Stimulated activated CD8-positive, alpha-beta memory T cell treated with anti-CD3 and anti-CD28 coated beads, Interleukin-2, amount 100 ng/mL, for 1 hour (primary cell): ENCODE measurements at places on chromosomes 12 and 14.
A peak's percentile ranks its signal among the peaks of the same experiment; 100 is the strongest.

DNA sequence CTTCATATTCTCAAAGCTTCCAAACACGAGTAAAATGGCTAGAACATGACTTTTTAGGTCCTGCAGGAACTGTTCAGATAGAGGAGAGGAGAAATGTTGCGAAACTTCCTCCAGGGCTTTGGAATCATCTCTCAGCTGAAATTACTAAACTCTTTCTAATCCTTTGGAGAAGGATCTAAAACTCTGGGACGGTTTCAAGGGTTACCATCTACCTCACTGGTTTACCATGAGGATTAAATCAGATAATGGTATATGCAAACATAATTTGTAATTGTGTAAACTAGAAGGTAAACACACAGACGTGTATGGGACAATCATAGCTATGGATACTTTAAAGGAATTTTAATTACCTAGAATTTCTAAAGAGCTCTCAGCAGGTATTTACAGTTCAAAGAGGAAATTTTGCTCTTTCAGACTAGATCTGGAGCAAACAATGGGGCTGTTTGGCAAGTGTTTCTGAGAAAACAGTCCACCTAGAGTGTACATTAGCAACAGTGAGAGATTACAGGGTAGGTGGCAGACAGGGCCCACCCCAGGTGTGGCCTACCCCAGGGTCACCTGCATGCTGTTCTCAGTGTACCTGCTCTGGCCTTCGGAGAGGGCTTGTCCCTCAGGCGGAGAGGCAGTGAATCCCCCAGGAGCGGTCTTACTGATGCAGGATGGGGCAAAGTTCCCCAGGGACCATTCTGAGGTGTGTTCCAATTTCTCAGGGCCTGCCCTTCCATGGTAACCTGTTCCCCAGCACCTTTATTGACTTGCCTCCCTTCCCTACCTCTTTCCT lies 124.7 kb upstream of the MAX start:
- no peak for DNase-seq

DNA sequence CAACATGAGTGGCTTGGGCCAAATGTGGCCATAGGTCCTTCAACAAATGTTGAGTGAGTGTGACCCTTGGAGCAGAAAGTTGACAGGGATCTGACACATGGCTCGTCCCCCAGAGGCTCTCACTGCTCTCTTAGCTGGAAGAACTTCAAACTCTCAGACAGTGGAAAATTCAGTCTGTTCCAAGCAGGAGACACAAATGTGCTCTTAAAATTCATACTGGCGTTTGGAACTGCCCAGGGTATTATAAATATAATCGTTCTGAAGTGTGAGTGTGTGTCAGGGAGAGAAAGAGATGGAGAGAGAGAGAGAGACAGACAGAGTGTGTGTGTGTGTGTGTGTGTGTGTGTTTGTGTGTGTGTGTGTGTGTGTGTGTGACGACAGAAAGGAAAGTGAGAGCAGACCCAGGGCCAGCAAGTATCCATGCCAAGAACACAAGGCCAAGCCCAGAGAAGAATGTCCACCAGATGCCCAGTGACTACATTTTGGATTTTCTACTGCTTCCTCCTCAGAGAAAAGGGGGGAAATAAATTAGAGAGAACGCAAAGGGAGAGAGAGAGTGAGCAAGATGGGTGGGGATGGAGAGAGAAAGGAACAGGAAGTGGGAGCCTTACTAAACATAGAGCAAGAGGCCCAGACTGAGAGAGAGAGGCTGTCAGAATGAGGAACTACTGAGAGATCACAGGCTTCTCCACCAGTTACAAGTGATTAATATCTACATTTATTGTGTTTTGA lies 193.6 kb upstream of the NUDT4 start:
- DNase-seq = no peak

- no peak for DNase-seq
Observed at GRCh38 chr14:49972823-49973222, 79.9 kb downstream of the ARF6 start.

GRCh38 chr14:101840649-101841369 lies 79.3 kb downstream of the PPP2R5C start:
- no peak for DNase-seq

DNA sequence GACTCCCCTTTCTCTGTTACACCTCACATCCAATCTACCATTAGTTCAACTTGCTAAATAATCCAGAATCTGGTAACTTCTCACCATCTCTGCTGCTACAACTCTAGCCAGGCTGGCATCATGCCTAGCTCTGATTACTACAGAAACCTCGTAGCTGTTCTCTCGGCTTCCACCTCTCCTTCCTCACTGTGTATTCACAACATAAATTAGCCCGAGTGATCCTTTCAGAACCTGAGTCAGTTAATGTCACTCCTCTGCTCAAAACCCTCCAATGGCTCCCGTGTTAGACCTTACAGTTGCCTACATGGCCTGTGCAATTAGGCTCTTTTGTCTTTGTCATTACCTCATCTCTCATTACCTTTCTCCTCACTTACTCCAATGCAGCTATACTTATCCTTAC lies 139.4 kb downstream of the PDE3A start:
- DNase-seq = no peak

DNA sequence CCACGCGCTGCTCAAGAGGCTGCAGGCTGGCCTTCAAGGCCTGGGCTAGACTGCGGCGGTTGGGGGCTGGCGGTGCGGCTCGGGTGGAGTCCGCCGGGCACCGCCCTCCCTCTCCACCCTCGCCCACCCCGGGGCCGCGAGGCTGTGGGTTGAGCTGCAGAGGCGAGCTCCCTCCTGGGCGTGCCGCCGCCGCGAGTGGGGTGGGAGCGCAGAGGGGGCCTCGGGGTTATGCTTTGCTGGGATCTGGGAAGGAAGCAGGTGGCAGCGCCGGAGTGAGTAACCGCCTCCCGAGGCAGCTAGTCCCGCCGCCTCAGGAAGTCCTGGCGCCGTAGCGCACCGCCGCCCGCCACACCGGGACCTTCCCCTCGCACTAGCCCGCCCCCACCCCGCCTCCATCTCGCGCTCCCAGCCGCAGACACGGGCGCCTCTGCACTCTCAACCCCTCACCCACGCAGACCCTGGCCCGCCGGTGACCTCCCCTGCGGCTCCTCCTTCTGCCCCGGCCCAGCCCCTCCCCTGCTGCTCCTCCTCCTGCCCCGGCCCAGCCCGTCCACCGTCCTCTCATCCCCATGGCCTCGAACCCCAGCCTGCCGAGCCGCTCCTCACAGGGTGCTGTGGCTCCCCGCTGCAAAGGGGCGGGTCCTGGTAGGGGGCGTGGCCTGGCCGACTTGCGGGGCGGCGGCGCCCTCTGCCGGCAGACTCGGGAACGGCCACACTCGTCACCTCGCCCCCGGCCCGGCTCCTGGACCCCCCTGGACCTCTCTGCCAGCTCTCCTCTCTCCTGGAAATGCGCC lies 16.6 kb downstream of the TAMALIN start:
- peak; percentile 83 for DNase-seq

DNA sequence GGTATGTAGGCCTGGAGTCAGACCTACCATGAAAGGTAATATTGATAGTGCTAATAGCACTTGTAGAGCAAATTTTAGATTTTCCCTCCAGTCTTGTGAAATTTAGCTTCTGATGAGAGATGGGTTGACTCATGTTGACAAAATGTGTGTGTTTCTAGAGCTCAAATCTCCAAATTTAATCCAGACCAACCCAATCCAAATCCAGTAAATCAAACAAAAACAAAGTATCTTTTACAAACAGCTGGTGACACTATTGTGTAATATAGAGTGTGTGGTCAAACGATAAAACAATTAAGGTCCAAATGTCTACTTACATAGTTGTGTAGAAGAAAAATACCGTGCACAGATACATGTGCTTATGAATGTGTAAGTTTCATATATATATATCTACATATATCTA lies 63.4 kb upstream of the KITLG start:
- no peak for DNase-seq

DNA sequence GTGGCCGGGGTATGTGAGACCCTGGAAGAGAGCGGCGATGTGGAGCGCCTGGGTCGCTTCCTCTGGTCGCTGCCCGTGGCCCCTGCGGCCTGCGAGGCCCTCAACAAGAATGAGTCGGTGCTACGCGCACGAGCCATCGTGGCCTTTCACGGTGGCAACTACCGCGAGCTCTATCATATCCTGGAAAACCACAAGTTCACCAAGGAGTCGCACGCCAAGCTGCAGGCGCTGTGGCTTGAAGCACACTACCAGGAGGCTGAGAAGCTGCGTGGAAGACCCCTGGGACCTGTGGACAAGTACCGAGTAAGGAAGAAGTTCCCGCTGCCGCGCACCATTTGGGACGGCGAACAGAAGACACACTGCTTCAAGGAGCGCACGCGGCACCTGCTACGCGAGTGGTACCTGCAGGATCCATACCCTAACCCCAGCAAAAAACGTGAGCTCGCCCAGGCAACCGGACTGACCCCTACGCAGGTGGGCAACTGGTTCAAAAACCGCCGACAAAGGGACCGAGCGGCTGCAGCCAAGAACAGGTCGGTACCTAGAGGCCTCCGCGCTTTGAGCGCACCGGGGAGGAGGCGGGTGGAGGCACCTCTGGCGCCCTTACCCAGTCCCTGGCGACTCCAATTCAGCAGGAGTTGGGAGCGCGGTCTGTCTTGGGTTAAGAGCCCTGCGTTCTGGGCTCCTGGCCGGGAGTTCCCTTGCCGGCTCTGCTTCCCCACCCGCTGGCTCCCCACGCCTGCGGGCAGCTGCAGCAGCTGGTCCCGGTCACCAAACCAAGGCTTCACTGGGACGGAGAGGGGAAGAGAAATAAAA lies 700 bp downstream of the SIX6 start:
- no peak for DNase-seq

DNA sequence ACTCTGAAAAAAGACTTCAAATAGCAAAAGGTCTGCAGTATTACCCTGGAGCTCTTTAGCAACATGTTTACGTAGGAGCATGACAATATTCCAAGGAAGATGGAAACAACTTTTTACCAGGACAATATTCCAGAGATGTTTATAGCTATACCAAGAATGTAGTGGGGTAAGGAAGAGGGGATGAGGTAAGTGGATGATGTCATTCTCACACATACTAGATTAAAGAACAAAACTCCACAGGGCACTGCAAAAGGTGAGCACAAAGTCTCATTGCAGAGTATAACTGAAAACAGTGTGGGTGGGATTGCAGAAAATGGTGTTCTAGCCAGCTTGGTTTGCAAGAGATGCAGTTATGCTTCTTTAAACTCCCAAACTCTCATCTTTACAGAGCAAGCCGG lies 8.4 kb downstream of the CMTM5 start:
- DNase-seq = no peak

DNA sequence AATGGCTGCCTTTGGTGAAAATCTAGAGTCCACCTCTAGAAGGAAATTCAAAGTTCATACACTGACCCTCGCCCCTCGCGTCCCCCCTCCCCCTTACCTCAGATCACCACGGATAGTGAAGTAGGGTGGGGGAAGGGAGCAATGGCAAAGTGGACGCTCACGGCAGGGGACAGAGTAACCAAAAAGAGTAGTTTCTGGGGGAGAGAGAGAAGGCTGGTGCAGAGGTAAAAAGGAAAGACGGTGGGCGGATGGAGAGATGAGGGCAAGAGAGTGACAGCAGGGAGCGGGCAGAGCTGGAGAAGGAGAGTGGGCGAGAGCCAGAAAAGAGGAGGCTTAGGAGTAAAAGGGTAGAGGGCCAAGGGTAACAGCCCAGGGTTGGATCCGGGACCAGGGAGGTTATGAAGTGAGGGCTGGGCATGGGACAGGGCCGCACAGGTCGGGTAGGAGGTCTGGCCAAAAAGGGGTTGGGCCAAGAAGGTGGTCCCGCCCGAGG lies 423 bp downstream of the ALDH6A1 start:
- DNase-seq = no peak

DNA sequence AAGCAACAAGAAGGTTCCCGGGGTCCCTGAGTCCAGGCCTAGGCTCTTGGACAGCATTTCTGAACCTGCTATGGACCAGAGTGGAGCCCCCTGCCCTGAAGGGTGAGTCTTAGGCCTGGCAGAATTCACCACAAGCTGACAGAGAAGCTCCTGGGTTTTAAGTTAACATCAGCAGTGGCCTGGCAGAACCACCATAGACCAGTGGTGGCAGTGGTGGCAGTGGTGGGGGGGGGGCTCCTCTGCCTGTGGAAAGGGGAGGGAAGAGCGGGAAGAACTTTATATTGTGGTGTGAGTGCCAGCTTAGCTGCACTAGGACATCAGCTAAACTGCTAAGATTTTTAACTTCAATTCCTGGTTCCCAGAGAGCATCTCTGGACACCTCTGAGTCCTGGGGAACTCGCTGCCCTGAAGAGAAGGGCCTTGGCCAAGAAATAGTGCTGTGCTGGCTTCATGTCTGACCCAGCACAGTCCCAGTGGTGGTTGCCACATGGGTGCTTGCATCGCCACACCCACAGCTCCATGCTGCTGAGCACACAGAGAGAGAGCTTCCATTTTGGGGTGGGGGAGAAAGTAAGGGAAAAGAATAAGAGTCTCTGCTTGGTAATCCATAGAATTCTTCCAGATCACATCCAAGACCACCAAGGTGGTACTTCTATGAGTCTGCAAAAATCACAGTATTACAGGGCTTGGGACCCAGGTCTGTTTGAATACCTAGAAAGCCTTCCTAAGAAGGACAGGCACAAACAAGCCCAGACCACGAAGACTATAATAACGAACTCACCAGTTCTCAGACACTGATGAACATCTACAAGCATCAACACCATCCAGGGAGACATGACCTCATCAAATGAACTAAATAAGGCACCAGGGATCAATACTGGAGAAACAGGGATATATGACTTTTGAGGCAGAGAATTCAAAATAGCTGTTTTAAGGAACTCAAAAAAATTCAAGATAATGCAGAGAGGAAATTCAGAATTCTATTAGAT lies 20.4 kb upstream of the RNF212B start:
- DNase-seq = no peak

DNA sequence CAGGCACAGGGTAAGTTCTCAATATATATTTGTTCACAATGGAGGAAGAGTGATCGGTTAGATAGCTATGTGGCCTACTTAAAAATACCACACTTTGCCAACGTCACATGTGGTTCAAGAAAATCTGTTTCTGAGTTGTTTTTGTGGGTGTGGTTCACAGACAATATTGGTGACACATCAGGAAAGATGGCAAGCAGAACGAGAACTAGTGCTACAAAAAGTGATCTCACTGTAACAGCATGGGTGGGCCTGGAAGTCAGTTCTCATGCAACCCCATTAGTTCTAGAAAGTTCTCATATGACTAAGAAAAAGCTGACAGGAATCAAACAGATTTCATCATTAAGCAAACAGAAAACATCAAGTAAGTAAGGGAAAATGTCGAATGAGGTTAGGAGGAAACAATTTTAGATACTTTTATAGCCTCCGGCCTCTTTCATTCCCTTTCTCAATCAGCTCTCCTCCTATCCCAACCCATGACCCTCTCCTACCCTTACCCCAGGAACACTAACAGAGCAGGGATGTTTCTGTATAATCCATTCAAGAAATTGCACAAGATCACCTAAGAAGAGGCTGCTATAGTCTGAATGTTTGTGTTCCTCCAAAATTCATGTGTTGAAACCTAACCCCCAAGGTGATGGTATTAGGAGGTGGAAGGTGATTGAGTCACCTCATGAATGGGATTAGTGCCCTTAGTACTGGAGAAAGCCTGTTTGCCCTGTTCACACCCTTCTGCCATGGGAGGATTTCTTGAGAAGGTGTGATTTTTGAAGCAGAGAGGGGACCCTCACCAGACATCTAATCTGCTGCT lies 15.5 kb upstream of the NTN4 start:
- no peak for DNase-seq

- no peak for DNase-seq
Observed at GRCh38 chr12:62468397-62468796, 1.8 kb downstream of the MON2 start.
